ENCODE measurements at places on chromosomes 7 and 10.

GRCh38 chr10:2790396-2791188 is 276.8 kb upstream of the PFKP start:
- DNase-seq: no peak

GRCh38 chr7:126450269-126450671 is 802.5 kb downstream of the GRM8 start:
- DNase-seq: no peak

DNA sequence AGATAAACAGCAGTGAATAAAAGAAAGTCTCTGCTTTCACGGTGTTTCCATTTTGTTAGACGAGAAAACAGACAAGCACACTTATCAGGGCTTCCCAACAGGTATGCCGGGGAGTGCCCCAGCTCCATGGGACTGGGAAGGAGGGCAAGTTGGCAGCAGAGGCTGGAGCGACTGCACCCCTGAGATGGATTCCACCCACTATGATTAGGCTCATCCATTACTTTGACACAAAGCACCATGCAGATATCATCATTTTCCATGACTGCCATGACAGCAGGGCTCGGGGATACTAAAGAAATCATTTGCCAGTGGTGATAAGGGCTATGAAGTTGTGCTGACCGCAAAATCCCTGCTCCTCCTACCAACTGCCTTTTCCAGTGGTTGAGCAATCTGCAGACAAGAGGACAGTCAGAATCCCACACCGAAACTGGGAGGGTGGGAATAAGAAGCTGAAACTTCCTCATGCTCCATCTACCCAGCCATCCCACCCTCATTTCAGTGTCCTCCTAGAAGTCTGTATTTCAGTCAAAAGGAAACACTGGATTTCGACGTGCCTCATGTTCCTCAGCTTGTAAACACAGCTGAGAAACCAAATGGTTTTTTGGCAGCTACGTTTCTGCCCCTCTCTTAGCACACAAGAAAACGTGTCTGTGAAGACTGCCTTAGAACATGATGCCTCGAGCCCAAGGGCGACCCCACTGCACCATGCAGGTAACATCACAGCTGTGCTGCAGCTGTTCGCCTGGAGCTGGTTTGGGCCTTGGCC is 15.5 kb downstream of the CREB3L2 start:
- no peak for DNase-seq

- no peak for DNase-seq
These were observed 34.5 kb downstream of the SNX10 start for GRCh38 chr7:26326211-26326610.

DNA sequence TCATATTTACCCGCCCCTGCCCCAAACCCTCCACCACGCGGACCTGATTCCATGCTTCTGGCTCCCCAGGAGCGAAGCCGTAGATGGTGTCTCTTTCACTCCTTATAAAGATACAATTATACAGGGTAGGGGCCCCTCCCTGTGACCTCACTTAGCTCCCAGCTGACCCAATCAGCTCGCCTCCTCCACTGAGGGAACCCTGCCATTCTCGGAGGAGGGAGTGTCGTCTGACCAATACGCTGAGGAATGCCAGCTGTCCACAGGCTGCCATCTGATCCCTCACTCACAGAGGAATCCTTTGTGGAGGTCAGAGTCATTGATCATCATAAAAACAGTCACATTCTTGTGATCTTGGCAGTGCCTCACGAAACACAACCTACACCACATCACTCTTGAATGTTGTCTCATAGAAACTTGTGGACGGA is 67.5 kb upstream of the INSIG1 start:
- DNase-seq: peak; percentile 92

DNA sequence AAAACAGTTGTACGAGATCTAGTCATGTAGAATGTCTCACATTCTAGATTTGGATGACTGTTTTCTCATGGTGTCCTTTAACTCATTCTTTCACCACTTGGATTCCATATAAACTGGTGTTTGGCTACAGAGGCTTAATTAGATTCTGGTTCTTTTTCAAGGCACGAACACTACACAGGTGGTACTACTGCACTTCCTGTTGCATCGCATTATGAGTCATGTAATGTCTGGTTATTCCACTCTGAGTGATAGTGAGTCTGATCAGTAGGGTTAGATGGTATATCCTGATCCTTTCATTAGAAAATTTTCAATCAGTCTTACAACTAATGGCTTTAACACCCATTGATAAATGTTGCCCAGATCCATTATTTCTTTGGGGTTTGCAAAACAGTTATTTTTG is 11.2 kb upstream of the AKAP9 start:
- DNase-seq: no peak

DNA sequence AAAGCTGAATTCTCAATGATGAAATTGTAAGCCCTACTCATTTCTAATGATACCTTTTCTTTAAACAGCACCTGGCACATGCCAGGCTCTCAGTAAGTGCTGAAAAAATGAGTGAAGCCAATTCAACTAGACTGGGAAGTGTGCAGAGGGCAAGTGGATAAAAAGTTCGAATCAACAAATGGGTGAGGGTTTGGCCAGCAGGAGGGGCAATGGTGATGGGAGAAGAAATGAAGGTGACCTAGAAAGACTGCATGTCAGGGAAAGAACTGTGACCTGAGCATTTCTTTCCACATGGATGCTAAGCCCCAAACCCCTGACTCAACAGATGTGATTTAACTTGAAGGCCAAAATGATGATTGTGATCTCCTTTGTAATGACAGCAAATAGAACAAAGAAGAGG is 54.6 kb downstream of the DKK1 start:
- no peak for DNase-seq

DNA sequence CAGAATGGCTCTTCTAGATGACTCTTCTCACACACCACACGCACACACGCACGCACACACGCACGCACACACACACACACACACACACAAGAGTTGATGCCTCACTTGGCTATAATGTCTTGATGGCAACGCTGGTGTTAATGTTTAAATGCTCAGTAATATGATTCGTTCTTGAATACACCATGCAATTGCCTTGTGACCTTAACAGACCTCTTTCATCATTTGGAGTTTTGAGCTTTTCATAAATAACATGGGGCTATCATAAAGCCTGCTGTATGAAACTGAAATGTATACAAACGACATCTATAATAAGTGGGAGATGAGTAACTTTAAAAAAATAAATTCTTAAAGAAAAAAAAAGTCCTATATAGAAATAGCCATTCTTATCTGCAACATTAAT is 8.2 kb downstream of the JCAD start:
- DNase-seq: no peak

- DNase-seq: peak; percentile 35
These were observed 63.0 kb downstream of the ABRAXAS2 start for GRCh38 chr10:124864421-124865193.

DNA sequence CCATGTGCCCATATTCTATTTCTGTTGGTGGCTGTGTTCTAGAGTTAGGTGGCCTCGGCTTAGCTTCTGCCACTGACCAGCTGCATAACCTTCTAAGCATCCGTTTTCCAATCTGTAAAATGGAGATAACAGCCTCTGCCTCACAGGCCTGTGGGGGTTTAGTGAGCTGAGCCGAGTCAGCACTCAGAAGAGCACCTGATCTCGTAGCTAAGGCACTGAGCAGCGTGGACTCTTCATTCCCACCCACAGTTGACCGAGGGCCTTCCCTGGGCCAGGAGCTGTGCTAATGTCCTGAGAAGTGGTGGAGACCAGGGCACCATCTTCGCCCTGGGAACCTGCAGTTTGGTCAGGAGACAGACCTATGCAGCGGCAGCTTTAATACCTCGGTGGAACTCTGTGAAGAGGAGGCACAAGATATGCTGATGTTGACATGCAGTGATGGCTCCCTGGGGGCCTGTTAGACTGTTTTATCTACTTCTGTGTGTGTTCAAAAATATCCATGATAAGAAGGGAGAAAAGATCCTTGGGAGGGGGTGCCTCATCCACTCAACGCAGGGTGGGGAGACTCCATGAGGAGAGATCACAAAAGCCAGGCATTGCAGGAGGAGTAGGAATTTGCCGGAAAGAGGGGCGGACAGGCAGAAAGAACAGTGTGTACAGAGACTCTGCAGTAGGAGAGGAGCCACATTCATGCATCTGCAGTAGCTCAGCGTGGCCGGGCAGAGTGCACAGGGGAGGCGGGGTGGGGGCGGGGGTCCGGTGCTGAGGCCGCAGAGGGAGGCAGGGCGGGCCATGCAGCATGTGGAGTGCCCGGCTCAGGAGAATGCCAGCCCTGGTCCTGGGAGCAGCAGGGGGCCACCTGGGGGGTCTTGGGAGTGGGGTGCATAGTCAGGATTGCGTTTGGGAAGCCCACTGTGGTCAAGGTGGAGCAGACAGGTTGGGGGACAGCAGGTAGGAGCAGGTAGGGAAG is 136.8 kb downstream of the C10orf105 start:
- DNase-seq: no peak

- DNase-seq: no peak
These were observed 83.3 kb upstream of the DYNC1I1 start for GRCh38 chr7:95688931-95689495.

- DNase-seq: no peak
These were observed 21.3 kb upstream of the ZNF467 start for GRCh38 chr7:149794661-149795060.

GRCh38 chr10:42574336-42574735 is 64.0 kb downstream of the ZNF33B start:
- no peak for DNase-seq

DNA sequence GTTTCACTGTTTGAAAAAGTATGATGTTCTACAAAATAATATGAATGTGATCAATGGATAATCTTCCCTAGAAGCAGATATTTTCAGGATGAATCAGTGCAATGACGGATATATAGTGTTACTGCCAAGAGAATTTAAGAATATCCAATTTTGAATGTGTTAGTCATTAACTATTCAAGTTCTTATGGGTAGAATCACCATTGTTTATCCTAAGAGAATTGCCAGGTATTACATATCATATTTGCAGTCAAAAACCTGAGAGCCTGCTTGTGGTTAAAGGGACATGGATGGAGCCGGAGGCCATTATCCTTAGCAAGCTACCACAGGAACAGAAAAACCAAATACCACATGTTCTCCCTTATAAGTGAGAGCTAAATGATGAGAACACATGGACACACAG is 26.9 kb downstream of the AHR start:
- no peak for DNase-seq

- peak; percentile 45 for DNase-seq
These were observed 31.1 kb upstream of the LRRN3 start for GRCh38 chr7:111059833-111060232.

- no peak for DNase-seq
These were observed 124.9 kb upstream of the NPVF start for GRCh38 chr7:25353196-25353595.

GRCh38 chr10:30967650-30968410 is 63.8 kb downstream of the ZNF438 start:
- DNase-seq: peak; percentile 94

- DNase-seq: peak; percentile 76
These were observed 7.2 kb upstream of the PGAM2 start for GRCh38 chr7:44072364-44073231.

GRCh38 chr7:85262891-85263290 is 76.0 kb upstream of the SEMA3D start:
- no peak for DNase-seq

- DNase-seq: no peak
These were observed 15.1 kb downstream of the ZNF12 start for GRCh38 chr7:6691609-6692106.

GRCh38 chr7:19024261-19024660 is 93.2 kb downstream of the TWIST1 start:
- no peak for DNase-seq

DNA sequence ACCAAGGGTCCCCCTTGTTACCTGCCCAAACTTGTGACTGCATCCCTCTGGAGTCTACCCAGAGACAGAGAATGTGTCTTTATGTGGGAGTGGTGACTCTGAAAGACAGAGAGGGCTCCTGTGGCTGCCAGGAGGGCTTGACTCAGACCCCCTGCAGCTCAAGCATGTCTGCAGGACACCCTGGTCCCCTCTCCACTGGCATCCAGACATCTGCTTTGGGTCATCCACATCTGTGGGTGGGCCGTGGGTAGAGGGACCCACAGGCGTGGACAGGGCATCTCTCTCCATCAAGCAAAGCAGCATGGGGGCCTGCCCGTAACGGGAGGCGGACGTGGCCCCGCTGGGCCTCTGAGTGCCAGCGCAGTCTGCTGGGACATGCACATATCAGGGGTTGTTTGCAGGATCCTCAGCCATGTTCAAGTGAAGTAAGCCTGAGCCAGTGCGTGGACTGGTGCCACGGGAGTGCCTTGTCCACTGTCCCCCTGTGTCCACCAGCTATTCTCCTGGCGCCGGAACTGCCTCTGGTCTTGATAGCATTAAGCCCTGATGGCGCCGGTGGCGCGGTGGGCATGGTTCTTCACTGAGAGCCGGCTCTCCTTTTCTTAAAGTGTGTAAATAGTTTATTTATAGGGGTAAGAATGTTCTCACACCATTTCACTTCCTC is 19.4 kb upstream of the SH2D4B start:
- no peak for DNase-seq

DNA sequence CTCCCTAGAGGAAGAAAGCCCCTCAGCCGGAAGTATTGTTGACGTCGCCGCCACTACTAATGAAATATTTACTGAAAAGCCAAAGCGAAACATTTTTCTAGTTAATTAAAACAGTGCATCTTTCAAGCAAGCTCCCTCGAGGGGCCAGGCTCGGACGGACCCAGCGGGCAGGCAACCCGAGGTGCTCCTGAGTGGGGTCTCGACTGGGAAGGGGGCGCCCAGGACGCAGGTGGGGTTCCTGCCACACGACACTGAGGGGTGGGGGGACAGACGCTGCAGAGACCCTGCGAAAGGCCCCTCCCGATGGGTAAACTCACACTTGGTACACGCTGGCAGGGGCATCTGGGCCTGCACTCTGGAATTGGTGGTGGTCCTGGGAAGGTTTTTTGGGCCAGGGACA is 72.4 kb upstream of the ADGRA1 start:
- no peak for DNase-seq

GRCh38 chr7:92813390-92814024 is 22.9 kb downstream of the CDK6 start:
- no peak for DNase-seq

GRCh38 chr7:47783456-47784223 is 164.6 kb downstream of the PKD1L1 start:
- DNase-seq: peak; percentile 96

- no peak for DNase-seq
These were observed 174.4 kb downstream of the MDFIC start for GRCh38 chr7:115096262-115096661.

GRCh38 chr7:134809616-134810015 is 30.2 kb downstream of the CALD1 start:
- DNase-seq: no peak

DNA sequence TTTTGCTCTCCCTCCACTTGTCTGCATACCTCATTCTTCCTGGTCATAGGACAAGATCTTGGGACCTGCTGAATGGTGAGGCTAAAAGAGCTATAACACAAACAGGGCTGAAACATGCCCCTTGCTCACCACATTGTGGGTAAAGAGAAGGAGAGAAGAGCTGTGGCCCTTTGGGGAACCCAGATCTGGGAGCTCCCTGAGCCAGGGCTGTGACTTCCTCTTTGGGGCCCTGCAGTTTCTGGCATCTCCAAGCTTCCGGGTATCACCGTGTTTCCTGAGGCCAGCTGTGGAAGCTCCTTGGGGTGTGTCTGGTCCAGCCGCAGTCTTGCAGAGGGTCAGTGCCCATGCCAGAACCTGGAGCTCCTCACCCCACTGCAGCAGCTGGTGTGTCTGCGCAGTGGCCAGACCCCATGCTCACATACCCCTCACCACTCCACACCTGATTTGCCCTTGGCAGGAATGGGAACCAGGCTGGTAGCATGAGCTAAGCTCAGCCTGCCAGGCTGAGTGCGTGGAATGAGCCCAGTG is 34.0 kb downstream of the DKK1 start:
- no peak for DNase-seq

GRCh38 chr10:84291384-84291783 is 37.0 kb upstream of the CCSER2 start:
- DNase-seq: peak; percentile 71

- no peak for DNase-seq
These were observed 11.7 kb upstream of the MKI67 start for GRCh38 chr10:128137877-128138276.

GRCh38 chr10:19638182-19638895 is 177.9 kb upstream of the PLXDC2 start:
- DNase-seq: peak; percentile 80

Measured in muscle of leg (tissue), 16 donors.